Cardiac atrium fibroblast (primary cell): ENCODE measurements at places on chromosomes 16 and 17. TPM values are rescaled to one million over a fixed set of nuclear protein-coding genes. Genes with fewer than 3 reads are reported as not detected.

Gene GAS2L2
- total RNA-seq, result 0.18 and 0.32 TPM in 2 replicates

Gene CCL17
- total RNA-seq, result not detected in 2 replicates

Gene CD68
- total RNA-seq, result 19.3 and 30.1 TPM in 2 replicates

Gene DHRS7C
- not detected in 2 replicates for total RNA-seq

Gene LAT
- 0.49 and 1.1 TPM in 2 replicates for total RNA-seq

Gene CDH3
- 0.16 TPM in 1 of 2 replicates, not detected in the other for total RNA-seq

Gene FOXC2
- total RNA-seq, result 2.2 and 4.9 TPM in 2 replicates

Gene CDT1
- 2.5 and 7.3 TPM in 2 replicates for total RNA-seq

Gene AIPL1
- total RNA-seq, result not detected in 2 replicates

Gene SLC16A6
- 0.90 TPM in 1 of 2 replicates, not detected in the other for total RNA-seq

Gene HOXB1
- not detected in 2 replicates for total RNA-seq

Gene PDIA2
- total RNA-seq, result 0.18 and 0.32 TPM in 2 replicates

Gene CA5A
- total RNA-seq, result not detected in 2 replicates

Gene KRTAP3-2
- not detected in 2 replicates for total RNA-seq

Gene SLC52A1
- 0.18 TPM in 1 of 2 replicates, not detected in the other for total RNA-seq

Gene RNF43
- 0.32 TPM in 1 of 2 replicates, not detected in the other for total RNA-seq

Gene PITPNM3
- 0.90 and 2.1 TPM in 2 replicates for total RNA-seq

Gene ARHGDIG
- 2.2 and 2.3 TPM in 2 replicates for total RNA-seq

Gene GRIN2A
- total RNA-seq, result not detected in 2 replicates

Gene SLC16A13
- 0.90 and 1.1 TPM in 2 replicates for total RNA-seq

Gene CA7
- not detected in 2 replicates for total RNA-seq

Gene HSPB9
- total RNA-seq, result not detected in 2 replicates

Gene NEUROD2
- total RNA-seq, result not detected in 2 replicates

Gene KLHL10
- total RNA-seq, result not detected in 2 replicates

Gene CCL3
- total RNA-seq, result not detected in 2 replicates

Gene AKTIP
- 13.9 and 20.7 TPM in 2 replicates for total RNA-seq

Gene GJC1
- total RNA-seq, result 4.7 and 5.3 TPM in 2 replicates

Gene CCP110
- 2.3 and 5.2 TPM in 2 replicates for total RNA-seq

Gene POLR2A
- 57.0 and 69.2 TPM in 2 replicates for total RNA-seq

Gene RHBDL1
- total RNA-seq, result 2.9 TPM in 1 of 2 replicates, not detected in the other

Gene PERCC1
- total RNA-seq, result not detected in 2 replicates

Gene CCDC154
- total RNA-seq, result not detected in 2 replicates

Gene LGALS9B
- not detected in 2 replicates for total RNA-seq

Gene CD300E
- total RNA-seq, result not detected in 2 replicates

Gene TBC1D3B
- total RNA-seq, result 1.9 TPM in 1 of 2 replicates, not detected in the other

Gene ZBTB4
- total RNA-seq, result 20.4 and 27.2 TPM in 2 replicates

Gene CDIPT
- 133 and 146 TPM in 2 replicates for total RNA-seq

Gene EME1
- 0.65 and 5.6 TPM in 2 replicates for total RNA-seq

Gene NPIPA5
- total RNA-seq, result 3.4 and 16.4 TPM in 2 replicates

Gene ALOX15B
- 0.16 and 0.36 TPM in 2 replicates for total RNA-seq

Gene MYH11
- 0.16 and 0.18 TPM in 2 replicates for total RNA-seq

Gene SLC35G3
- total RNA-seq, result not detected in 2 replicates

Gene HBQ1
- not detected in 2 replicates for total RNA-seq

Gene PRSS27
- 0.16 and 0.18 TPM in 2 replicates for total RNA-seq

Gene CFAP97D1
- not detected in 2 replicates for total RNA-seq

Gene OR1F1
- not detected in 2 replicates for total RNA-seq

Gene PRSS53
- 2.6 and 6.1 TPM in 2 replicates for total RNA-seq

Gene INCA1
- total RNA-seq, result 0.54 TPM in 1 of 2 replicates, not detected in the other

Gene SKAP1
- not detected in 2 replicates for total RNA-seq

Gene CSH2
- not detected in 2 replicates for total RNA-seq

Gene OR3A3
- not detected in 2 replicates for total RNA-seq

Gene SYCE1L
- 8.6 TPM in 1 of 2 replicates, not detected in the other for total RNA-seq
